Left ventricle myocardium inferior (tissue), 1 donor: ENCODE measurements at places on chromosomes 16 and 17. TPM values are rescaled to one million over a fixed set of nuclear protein-coding genes. Genes with fewer than 3 reads are reported as not detected.

The KRT27 gene
- not detected for total RNA-seq

The KRTAP9-8 gene
- not detected for total RNA-seq

The IFI35 gene
- total RNA-seq, result 11.5 TPM

The ZNF768 gene
- total RNA-seq, result 61.1 TPM

The TEKT1 gene
- not detected for total RNA-seq

The KIF18B gene
- total RNA-seq, result 0.49 TPM

The SDK2 gene
- total RNA-seq, result 2.2 TPM

The MAPT gene
- 28.6 TPM for total RNA-seq

The PRSS36 gene
- total RNA-seq, result 1.4 TPM

The MRTFB gene
- 24.3 TPM for total RNA-seq

The EVPL gene
- total RNA-seq, result not detected

The USP32 gene
- total RNA-seq, result 22.8 TPM

The COG7 gene
- 11.7 TPM for total RNA-seq

The PPY gene
- total RNA-seq, result not detected

The ZFHX3 gene
- 9.6 TPM for total RNA-seq

The PYDC1 gene
- total RNA-seq, result not detected

The STX1B gene
- 0.77 TPM for total RNA-seq

The TUBG2 gene
- total RNA-seq, result 15.6 TPM

The CPNE7 gene
- not detected for total RNA-seq

The C16orf46 gene
- 0.88 TPM for total RNA-seq

The SCNN1B gene
- total RNA-seq, result not detected

The LGALS9 gene
- 15.2 TPM for total RNA-seq

The TEX19 gene
- total RNA-seq, result not detected

The ADAM11 gene
- 7.3 TPM for total RNA-seq

The NSF gene
- 29.0 TPM for total RNA-seq

The FSCN2 gene
- total RNA-seq, result 0.38 TPM

The KCNJ18 gene
- not detected for total RNA-seq

The FOXF1 gene
- total RNA-seq, result 0.33 TPM

The SPATA32 gene
- total RNA-seq, result not detected

The DNAAF1 gene
- 0.14 TPM for total RNA-seq

The TEKT5 gene
- total RNA-seq, result not detected

The SNX20 gene
- total RNA-seq, result 0.69 TPM

The CRYBA1 gene
- total RNA-seq, result not detected

The GNPTG gene
- total RNA-seq, result 31.8 TPM

The MEFV gene
- 0.49 TPM for total RNA-seq

The DRC7 gene
- total RNA-seq, result not detected

The SEC14L5 gene
- 15.5 TPM for total RNA-seq

The EEF2KMT gene
- total RNA-seq, result 7.3 TPM

The ITGB3 gene
- 3.3 TPM for total RNA-seq

The LITAFD gene
- total RNA-seq, result not detected

The PFN1 gene
- 182 TPM for total RNA-seq
